ENCODE measurements at places on chromosomes 1 and 21.

DNA sequence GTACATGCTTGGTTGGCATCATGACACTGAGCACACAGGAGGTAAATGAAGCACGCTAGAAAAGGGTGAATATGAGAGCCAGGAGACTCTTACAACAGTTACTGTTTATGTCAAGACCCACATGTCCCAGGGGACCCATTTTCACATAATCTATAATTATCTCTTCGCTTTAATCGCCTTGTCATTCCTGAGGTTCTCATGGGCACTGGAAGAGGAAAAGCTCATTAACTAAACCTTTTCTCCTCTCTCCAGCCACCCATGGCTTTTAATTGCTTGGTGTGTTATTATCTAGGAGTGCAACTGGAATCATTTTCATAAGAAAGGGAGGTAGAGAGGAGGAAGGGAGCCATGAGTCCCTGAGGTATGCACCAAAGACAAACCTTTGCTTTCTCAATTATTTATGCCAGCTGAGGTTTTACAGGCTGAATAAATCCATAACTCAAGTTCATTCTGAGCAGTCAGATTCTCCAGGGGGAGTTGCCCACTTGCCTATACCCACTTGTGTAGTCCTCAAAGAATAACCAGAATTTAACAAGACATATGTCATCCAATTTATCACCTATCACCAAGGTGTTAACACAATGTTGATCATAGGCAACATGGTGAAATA, 77.4 kb downstream of the ACBD6 start:
- DNase-seq: no peak

- DNase-seq: no peak
These were observed 17.2 kb downstream of the PTP4A2 start for GRCh38 chr1:31920956-31921355.

DNA sequence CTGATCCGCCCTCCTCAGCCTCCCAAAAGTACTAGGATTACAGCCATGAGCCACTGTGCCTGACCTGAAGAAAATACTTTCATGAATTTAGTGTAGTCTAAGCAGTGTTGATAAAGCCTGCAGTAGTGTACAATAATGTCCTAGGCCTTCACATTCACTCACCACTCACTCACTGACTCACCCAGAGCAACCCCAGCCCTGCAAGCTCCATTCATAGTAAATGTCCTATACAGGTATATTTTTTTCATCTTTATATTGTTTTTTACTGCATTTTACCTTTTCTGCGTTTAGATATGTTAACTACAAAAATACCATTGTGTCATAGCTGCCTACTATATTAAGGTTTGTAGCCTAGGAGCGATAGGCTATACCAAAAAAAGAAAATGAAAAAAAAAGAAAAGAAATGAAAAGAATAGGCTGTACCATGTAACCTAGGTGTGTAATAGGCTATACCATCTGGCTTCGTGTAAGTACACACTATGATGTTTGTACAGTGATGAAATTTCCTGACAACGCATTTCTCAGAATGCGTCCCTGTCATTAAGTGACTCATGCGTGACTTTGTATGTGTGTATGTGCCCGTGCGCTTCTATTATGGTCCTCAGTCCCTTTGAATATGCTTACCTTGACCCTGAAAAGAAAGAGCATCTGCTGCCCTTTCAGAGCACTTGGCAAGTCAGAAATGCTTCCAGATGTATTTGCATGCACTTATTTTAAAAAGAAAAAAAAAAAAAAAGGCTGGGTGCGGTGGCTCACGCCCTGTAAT, 9.2 kb upstream of the SLAMF8 start:
- no peak for DNase-seq

DNA sequence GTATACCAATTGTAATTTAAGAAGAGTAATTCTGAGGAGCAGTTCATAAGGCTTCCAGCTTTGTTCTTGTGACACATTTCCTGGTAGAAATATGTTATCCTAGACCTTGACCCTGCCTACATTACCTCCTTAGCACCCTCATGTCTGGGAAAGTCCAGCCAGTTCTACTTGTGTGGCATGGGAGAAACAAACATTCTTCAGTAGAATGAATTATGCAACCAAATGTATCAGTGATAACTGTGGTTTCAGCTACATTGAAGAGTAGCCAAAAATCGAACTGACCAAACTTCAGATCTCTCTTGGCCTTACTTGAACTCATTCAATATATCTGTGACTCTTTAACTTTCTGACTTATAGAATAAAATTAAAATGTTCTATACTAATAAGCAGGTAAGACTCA, 308.1 kb upstream of the LYPLAL1 start:
- DNase-seq: no peak

DNA sequence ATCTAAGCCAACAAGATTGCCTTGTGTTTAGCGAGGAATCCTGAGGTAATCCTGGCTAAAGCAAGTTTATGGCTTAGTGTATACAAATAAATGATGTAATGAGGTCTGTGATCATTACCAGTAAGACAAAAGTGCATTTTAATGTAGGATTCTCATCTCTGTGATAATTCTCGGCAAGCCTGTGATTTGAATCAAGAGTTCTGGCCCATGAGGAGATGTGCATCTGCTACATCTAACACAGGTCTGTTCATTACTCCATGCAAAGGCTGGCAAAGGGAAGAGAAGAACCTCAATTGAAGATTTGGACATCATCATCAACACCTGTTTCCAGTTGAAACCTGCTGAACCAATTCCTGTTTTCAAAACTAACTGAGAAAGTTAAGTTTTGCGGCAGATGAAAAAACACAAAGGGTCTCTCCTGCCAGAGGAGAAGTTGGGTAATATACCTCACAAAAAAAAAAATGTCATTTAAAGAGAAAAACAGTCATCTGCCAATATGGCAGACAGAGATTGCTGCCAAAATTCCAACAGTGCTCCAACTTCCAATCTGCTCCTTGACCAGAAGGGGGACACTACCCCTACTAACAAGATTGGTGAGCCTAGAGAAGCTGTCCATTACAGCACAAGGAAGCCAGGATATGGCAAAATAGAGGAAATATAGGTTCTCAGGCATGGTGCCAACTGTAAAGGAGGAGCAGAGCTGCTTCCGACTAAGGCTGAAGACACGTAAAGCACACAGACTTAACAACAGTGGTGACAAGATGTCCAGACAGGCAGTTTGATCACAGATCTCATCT, 453.7 kb downstream of the TTLL7 start:
- no peak for DNase-seq

DNA sequence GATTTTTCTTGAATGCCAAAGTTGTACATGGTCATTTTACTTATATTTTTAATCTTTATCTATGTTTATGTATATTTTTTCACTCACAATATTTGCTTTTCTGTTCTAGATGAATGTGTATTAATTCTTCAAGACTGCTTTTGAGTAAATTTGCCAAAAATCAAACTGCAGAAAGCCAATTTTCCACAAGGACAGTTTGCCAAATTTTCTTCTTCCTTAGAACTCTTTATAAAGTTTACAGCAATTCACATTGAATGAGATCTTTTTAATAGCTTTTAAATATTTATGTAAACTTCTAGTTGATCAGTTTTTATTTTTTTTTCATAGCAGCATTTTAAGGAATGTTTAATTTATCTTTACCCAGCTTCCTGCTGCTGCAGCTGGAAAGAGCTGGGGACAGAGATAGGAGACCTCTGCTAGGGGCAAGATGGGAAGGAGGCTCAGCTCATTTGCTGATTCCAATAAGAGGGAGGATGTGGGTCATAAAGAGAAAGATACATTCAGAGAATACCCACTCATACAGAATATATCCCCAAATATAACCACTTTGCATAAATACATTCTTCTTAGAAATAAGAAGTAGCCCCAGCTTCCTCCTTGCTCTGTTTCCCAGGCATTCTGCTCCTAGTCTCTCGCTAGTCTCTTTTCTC, 93.0 kb downstream of the ODF2L start:
- no peak for DNase-seq

DNA sequence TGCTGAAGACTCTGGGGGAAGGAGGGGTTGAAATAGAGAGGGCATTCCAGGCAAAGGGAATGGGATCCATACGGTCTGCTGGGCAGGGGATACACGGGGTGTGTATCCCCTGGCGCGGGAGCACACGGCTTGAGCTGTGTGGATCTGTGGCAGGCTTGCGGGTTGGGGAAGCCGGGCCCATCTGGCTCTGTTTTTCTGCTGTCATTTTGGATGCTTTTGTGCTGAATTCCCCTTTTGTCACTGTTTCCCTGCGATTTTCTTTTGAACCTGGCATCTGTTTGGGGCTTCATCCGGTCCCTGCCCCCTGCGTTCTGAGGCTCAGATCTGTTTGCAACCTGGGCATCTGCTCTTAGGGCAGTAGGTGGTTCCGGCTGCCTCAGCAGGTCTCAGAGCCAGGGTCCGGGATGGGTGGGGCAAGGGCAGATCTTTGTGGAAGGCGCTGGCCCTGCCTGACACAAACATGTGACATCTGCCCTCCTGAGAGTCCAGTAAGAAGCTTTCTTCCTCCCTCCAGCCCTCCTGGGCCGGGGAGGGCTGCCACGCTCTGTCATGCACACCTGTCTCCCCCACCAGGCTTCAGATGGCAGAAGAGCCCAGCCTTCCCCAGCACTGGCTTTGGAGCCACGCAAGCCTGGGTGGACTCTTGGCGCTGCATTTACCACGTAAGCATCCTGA, 84.0 kb downstream of the IGSF21 start:
- DNase-seq: no peak

DNA sequence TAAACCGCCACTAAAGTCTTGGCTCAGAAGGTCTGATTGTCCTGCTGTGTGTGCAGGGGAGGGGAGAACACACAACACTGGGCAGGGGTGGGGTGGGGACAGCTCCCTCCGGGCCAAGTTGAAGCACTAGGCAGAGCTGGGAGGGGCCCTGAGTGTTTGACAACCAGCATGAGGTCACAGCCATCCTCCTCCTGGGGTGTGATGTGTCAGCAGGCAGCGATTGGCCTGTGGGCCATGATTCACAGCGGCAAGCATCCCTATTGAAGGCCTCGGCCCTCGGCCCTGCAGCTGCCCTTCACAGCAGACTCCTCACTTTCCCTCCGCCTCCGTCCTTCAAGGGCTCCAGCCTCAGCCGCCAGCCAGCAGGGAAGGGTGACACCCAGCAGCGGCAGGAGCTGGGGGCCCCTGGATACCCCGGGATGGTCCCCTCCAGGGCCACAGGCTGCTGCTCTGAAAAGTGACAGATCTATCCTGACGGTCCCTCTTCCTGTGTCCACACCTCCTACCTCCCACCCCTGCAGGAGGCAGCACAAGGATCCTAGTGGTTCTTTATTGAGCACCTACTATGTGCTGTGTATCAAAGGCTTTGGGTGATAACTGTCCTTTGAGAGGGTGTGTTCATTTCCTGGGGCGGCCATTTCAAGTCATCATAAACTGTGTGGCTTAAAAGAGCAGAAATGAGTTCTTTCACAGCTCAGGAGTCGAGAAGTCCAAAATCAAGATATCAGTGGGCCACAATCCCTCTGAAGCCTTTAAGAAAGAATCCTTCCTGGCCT, 66.0 kb upstream of the SLC25A33 start:
- DNase-seq: no peak

GRCh38 chr1:187566354-187566753, 737.6 kb downstream of the PLA2G4A start:
- no peak for DNase-seq

DNA sequence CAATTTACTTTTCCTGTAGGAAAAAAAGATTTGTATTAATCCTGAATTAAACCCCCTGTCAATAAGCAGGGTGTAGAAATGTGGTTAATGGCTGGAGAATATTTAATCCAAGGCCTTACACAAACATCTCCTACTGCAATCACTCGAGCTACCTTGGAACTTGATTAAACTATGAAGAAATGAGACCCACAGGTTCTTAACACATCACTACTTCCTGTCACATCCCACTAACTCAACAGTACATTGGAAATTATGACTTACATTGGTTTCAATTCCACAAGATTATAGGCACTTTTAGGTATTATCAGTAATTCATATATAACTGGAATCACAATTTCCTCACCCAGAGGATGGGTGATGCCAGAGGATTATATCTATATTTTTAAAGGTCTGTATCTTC, 480.3 kb downstream of the MRPL39 start:
- no peak for DNase-seq

- no peak for DNase-seq
These were observed 94.7 kb downstream of the PAPPA2 start for GRCh38 chr1:176557543-176558258.

DNA sequence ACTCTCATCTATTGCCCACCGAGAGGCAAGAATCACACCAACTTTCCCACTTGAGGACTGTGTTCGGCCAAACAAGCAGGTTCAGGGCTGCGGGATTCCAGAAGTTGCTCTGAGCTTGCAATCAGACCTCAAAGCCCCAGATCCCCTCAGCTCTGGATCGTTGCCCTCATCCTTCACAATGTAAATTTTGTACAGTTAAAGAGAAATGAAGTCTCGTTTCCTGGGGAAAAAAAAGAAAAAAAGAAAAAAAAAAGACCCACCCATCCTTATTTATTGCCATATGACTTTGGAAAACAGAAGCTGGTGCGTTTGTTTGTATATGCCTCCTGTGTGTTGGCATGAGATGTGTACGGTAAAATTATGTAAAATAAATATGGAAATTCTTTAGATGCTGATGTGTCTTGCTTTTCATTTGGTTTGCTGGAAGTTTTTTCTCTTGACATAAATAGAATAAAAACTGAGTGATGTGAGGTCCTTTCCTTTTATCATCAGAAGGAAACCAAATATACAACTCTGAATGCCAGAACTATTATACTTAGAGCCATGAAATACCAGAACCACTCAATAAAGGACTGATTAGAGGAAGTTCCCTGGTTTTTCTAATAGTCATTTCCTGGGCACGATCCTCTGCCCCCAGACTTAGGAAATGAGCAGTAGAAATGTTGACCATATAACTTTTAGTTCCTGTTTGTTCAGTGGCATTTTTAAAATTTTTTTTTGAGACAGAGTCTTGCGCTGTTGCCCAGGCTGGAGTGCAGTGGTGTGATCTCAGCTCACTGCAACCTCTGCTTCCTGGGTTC, 48.7 kb downstream of the LHX4 start:
- DNase-seq: no peak

DNA sequence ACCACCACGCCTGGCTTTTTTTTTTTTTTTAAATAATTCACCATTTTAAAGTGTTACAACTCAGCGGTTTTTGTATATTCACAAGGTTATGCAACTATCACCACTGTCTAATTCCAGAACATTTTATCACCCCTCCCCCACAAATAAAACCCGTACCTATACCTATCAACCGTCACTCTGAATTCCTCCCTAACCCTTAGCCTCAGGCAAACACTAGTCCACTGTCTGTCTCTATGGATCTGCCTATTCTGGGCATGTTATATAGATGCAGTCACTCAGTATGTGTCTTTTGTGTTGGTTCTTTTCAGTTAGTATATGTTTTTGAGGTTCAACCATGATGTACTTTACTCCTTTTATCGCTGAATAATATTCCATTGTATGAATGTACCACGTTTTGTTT, 19.3 kb upstream of the GRHL3 start:
- DNase-seq: no peak

DNA sequence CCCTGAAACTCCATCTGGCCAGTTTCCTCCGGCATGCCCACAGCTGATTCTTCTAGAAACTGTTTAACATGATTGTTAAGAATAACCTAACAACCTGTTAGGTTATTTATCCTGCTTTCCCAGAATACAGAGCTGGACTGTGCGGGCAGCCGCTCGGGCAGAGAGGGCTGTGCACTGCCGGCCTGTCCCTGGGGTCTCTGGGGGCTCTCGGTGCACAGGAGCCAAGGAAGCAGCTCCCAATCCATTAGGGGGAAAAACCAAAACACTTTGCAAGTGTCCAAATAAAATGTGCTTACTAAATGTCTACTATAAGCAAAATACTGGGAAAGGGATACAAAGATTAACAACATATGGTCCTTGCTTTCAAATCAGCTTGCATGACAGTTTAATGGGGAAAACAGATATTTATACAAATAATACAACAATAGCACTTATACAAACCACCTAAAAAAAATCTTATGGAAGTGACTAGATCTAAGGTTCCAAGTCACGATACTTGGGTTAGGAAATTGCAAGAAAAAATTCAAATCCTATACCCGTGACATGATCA, 50.7 kb downstream of the HLCS start:
- DNase-seq: no peak

Measured in activated CD4-positive, alpha-beta T cell treated with anti-CD3 and anti-CD28 coated beads, Interleukin-2, amount 50 U/mL, for 48 hours (primary cell).